ENCODE measurements at places on chromosomes 5 and 9.

DNA sequence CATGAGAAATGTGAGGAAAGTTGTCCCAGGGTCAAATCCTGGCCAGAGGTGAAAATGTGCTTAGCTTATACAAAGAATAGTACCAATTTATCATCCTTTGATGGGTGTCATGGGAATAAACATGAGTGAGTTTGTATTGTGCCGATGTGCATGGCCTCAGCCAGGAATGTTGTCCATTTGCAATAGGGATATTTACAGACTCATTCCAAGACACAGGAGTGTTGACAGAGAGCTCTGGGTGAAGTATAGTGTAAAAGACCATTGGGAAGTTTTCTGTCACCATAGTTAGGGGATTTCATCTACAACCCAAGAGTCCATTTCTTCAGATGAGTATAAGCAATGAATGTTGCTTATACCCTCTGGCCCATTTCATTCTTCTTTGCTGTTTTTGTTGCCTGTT is 160.1 kb downstream of the DMAC1 start:
- no peak for DNase-seq

GRCh38 chr5:154346427-154346826 is 99.4 kb upstream of the SAP30L start:
- no peak for DNase-seq

DNA sequence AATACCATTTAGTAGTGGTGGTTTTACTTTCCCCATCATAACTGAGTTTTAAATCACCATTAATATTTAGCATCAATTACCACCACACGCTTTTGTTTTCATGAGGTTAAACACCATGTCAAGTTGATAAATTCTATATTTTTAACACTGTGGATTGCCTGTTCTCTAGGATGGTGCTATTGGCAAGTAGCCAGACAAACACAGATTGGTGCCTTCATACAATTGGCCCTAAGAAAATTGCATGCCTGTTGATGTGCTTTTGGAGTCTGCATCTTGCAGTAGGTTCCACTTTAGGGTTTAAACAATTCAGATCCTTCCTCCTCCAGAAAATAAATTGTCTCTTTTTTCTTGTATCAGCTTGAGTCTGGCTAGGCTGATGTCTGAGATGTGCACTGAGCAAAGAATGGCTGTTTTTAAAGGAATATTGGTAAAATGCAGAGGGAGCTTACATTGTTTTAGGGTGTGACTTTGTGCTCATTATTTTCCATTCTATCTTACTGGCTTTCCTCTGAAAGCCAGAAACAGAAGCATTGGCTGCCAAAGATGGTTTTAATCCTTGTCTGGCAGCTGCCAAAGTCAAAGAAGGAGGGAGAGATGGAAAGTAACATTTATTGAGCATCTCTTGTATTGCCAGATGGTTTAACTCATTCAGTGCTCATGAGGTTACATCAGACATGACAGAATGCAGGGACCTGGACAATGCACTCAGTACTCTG is 19.6 kb upstream of the MAN2A1 start:
- no peak for DNase-seq

GRCh38 chr9:136791516-136792276 is 552 bp downstream of the TMEM141 start:
- no peak for DNase-seq

- DNase-seq, result no peak
Measured at GRCh38 chr5:116681334-116682013, 106.9 kb upstream of the SEMA6A start.

Data from hepatic stellate cell (primary cell).